NCI-H345 (cell line): ENCODE measurements at places on chromosomes 5 and 9.
A peak's percentile ranks its signal among the peaks of the same experiment; 100 is the strongest.

- no peak for DNase-seq
These were observed 28.3 kb downstream of the ADAMTS2 start for GRCh38 chr5:179316982-179317381.

- no peak for DNase-seq
These were observed 65.4 kb upstream of the CDH12 start for GRCh38 chr5:22918511-22918910.

DNA sequence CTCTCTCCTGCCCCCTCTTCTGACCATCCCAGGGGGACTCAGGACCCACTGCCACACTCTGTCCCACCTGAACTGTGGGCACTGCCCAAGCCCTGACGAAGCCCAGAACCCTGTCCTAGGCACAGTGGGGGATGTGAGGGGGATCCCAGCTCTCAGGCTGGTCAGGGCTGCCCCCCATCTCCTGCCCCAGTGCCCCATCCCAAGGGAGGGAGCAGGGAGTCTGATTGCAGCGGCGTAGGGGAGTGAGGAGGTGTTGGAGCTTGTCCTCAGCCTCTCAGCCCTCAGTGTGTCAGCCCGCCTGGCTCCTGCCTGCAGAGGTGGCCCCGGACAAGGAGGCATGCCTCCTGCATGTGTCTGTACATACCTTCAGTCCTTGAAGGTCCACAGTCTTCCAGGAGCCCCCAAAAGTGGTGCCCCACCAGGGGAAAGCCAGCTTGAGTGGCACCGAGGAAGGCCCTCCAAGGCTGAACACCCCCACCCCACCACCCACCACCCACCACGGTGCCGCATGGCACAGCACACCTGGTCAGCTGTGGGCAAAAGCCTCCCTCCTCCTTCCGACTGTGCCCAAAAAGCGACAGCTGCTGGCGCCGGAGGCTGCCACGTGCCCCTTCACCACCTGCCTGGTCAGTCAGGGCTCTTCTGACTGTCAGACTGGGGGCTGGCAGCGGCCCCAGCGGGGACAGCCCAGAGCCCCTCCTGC is 930 bp downstream of the SARDH start:
- DNase-seq, result peak; percentile 37

DNA sequence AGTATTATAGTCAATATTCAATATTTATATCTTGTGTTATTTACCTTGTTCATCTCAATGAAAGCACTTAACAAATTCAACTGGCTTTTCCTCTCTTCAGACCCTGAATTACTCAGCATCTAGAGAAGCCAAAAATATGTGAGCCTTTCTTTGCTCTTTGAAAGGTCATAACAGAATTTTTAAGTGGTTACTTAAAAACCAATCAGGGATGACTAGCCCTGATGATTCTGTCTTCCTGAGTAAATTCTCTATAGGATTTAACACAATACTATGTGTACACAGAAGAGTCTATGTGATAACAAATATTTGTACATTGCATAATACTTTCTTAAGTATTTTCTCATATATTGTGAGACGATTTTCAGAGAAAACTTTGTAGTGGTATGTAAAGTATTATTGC is 546.3 kb downstream of the MAT2B start:
- no peak for DNase-seq

GRCh38 chr9:135107581-135108235 is 20.2 kb downstream of the OLFM1 start:
- DNase-seq, result no peak

DNA sequence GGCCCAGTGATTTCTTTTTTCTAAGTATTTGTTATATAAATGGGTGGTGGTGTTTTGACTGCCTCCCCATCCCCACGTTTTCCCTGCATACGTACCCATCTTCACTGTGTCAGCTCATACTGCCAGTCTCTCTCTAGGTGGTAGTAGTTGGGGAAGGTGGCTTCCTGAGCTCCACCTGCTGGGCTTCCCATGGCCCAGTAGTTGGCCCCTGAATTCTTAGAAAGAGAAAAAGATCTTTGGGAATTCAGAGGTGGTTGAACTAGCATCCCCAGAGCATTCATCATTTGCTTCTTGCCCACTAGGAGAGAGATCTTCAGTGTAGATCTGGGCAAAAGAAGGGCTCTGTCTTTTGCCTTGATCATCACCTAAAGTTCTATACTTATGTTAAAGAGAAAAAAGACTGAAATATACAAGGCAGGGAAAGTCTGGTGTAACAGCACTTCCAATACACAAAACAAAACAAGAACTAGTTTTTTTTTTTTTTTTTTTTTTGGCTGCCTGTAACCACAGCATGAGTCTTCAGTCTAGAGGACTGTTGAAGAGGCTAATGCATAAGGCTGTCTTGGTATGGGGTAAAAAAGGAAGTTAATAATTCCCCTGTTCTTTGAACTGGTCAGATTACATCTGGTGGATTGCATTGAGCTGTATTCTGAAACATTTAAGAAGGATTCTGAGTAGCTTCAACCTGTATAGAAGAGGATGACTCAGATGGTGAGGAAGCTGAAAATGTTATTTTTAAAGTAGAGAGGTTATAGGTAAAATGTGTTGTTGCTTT is 128.7 kb downstream of the ATG10 start:
- no peak for DNase-seq

- no peak for DNase-seq
These were observed 312.0 kb downstream of the TLE1 start for GRCh38 chr9:81377320-81377719.

DNA sequence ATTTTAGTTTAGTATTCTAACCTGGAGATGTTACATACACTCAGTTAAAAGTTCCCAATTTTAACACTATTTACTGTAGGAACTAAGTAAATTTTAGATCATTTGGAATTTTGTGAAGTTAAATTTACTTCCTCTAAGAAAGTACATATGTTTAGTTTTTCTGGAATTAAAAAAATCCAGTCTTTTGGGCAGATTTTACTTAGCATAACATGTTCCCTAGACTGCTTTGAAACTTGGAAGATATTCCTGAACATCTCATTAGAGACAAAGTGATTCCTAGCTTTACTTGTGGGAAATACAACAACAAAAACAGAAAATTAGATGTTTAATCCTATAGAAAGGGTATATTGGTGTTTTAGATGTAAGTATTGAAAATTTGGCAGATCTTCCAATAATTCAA is 930.0 kb upstream of the PTPRD start:
- no peak for DNase-seq

- no peak for DNase-seq
These were observed 415.6 kb downstream of the GADD45G start for GRCh38 chr9:90020276-90020871.

DNA sequence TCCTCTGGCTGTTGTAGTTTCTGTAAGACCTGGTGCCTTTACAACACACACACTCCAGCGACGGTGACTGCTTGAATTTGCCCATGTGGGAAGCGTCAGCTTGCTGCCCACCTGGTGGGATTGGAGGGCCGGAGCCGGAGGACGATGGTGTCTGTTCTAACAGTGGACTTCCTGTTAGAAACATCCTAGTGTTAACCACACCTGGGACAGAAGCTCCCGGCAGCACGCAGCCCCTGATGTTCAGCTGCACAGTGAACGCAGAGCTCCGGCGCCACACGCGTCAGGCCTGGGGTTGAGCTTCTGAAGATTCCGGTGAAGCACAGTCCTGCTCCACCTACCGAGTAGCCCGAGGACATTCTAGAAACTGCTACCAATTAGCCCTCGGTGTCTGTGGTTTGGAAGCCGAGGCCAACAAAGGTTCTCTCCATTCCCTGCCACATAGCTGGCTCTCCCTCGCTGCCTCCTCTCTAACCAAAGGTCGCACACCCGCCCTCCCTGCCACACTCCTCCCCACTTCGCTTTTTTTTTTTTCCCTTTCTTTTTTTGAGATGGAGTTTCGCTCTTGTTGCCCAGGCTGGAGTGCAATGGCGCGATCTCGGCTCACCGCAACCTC is 14.4 kb downstream of the PMPCA start:
- DNase-seq, result no peak

DNA sequence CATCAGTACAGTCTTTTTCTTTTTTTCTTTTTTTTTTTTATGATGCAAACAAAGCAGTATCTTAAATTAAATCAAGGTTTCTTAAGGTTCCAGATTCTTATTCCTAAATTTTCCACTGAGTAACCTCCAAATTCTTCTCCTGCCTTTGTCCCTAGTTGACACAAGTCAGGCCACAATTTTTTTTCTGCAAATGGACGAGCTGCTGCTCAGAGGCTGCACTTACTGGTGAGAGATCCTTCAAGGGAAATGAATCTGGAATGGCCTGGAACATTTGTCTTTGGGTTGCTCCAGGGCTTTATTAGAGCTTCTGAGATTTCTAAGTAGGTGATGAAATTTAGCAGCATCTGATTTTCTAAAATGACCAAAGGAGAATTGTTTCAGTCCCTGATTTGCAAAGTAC is 39.3 kb downstream of the PIK3R1 start:
- DNase-seq, result no peak

- DNase-seq, result peak; percentile 24
These were observed 15.5 kb downstream of the ATOX1 start for GRCh38 chr5:151742870-151743294.

DNA sequence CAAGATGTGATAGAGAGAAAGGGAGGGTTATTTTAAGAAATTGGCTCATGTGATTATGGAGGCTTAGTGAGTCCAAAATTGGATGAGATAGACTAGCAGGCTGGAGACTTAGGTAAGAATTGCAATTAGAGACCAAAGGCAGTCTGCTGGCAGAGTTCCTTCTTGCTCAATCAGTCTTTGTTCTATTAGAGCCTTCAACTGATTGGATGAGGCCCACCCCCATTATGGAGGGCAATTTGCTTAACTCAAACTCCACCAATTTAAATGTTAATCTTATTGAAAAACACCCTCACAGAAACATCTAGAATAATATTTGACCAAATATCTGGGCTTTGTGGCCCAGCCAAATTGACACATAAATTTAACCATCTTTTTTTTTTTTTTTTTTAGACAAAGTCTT is 23.9 kb upstream of the TPD52L3 start:
- DNase-seq, result no peak

DNA sequence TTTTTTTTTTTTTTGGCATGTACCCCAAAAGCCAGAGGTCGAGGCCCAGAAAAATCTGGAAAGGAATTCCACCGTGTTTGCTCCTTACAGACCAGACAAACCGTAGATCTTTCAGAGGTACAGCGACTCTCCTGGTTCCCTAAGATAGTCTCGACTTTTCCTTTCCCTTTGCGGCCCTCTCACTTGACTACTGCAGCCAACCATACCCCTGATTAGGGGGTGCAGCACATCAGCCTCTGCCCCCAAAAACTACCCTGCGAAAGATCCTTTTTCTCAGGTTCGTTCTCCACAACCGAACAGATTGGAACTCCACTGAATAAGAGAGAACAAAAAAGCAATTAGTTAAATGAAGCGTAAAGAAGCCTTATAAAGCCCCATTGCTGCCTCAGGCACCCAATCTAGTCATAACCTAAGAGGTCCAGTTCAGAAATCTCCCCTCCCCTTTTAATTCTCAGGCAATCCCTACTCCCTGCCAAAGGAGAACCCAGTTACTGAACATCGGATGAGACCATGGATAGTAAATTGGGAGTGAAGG is 379 bp upstream of the TICAM2 start:
- DNase-seq, result peak; percentile 14

- no peak for DNase-seq
These were observed 36.4 kb upstream of the SUSD3 start for GRCh38 chr9:93022066-93022465.

- DNase-seq, result no peak
These were observed 40.9 kb downstream of the C5orf15 start for GRCh38 chr5:133927300-133928180.

GRCh38 chr5:6868171-6868570 is 154.9 kb downstream of the TENT4A start:
- no peak for DNase-seq

GRCh38 chr5:11878814-11879213 is 25.4 kb downstream of the CTNND2 start:
- no peak for DNase-seq

- no peak for DNase-seq
These were observed 79.6 kb downstream of the SMIM15 start for GRCh38 chr5:61082516-61083280.

GRCh38 chr9:78189461-78189860 is 46.4 kb upstream of the CEP78 start:
- DNase-seq, result no peak

GRCh38 chr9:134800791-134801339 is 79.7 kb upstream of the FCN2 start:
- no peak for DNase-seq

DNA sequence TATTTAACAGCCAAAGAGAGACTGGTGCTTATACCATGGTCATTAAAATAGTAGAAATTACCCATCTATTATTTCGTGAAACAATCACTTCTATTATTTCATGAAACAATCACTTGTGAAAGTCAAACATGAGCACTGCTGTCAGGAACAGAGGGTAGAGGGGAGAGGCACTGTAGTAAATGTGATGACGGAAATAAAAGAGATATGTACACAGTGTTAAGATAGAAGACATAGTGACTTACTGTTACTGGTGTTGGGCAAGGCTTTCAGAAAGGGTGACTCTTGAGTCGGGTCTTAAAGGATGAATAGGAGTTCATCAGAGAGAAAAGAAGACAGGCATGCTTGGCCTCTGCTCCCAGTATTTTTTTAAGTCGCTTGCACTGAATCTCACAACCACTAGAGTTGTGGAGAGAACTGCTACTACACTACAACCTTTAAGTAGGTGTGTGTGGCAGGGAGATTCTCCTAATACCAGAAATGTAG is 162.6 kb upstream of the GNA14 start:
- no peak for DNase-seq

DNA sequence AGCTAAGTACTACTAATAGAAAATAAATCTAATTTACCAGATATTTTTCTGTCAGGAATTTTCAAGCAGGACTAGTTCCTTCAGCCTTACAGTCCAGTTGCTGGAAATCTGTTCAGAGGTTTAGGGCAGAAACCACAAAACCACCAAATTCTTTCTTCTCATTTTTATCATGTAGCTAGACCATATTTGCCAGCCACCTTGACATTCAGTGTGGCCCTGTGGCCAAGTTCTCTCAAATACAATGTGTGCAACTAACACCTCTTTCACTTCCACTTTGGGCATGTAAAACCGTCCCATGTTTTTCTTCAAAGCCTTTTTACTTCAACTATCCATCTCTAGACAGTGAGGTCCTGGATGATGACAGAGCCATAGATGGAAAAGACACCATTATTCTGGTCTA is 1133.2 kb upstream of the CDH18 start:
- no peak for DNase-seq

GRCh38 chr5:172530878-172531703 is 76.8 kb upstream of the SH3PXD2B start:
- DNase-seq, result no peak

- no peak for DNase-seq
These were observed 116.5 kb downstream of the ZNF354C start for GRCh38 chr5:179176571-179177230.

DNA sequence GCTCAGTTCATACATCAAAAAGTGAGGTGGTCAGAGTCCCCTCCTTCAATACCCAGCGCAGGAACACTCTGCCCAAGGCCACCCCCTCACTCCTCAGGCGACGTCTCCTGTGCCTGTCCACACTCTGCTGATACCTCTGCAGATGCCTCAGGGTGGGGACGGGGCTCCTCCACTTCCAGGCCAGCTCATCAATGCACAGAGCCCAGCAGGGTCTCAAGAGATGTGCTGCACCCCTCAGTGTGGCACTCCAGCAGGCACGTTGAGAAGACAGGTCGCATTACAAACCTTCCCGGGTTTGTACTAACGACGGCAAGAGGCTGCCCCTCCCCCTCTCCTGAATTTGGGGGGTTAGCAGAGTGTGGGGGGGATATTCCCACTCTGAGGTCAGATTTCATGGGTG is 128.5 kb downstream of the ZNF354C start:
- DNase-seq, result no peak

GRCh38 chr5:179153341-179153901 is 93.2 kb downstream of the ZNF354C start:
- no peak for DNase-seq

GRCh38 chr9:128893354-128893753 is 11.4 kb downstream of the LRRC8A start:
- no peak for DNase-seq

- no peak for DNase-seq
These were observed 1.2 kb upstream of the PIGO start for GRCh38 chr9:35097573-35097972.
